ENCODE measurements at places on chromosomes 6 and 20.

DNA sequence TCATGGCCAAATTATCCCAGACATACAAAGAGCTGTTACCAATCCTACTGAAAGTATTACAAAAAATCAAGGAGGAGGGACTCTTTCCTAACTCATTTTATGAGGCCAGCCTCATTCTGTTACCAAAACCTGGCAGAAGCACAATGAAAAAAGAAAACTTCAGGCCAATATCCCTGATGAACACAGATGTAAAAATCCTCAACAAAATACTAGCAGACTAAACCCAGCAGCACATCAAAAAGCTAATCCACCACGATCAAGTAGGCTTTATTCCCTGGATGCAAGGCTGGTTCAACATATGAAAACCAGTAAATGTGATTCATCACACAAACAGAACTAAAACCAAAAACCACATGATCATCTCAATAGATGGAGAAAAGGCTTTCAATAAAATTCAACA lies 109.2 kb downstream of the C6orf118 start:
- no peak for DNase-seq

- no peak for DNase-seq
Observed at GRCh38 chr20:63736893-63737694, 630 bp downstream of the LIME1 start.

DNA sequence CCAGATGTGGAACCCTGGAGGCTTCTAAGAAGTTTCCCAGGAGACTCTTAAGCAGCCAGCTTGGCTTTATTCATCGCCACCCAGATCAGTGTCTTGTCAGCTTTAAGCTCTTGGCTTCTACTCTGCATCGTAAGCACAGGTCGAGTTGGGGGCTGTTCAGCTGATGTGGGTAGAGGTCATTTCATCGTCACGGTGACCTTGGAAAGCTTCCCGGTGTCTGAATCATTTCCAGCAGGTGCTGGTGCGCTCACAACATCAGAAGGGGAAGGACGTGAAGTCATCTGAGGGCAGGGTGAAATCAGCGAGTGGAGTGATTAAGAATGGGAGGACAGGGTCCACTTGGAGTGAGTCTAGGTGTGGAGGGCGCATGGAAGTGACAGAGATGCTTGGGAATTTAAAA lies 112.6 kb downstream of the SASH1 start:
- DNase-seq: peak; percentile 24

- DNase-seq: no peak
Observed at GRCh38 chr20:48339190-48339985, 488.4 kb downstream of the PREX1 start.

DNA sequence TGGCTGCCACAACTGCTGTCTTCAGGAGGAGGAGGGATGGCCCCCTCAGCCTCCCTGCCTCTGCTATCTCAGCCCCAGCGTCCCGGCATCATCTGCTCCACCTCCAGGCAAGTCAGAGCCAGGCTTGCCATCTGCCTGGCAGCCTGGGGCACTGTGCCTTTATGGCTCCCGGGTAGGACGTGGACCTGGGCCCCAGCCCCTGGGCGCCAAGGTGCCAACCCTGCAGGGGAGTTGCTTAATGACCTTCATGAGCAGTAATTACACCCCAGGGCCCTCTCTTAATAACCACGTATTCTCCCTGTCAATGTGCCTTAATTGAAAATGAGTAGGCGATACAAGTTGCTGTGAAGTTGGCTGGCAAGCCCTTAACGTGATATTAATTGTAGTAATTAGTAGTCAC lies 122.1 kb upstream of the MLN start:
- no peak for DNase-seq

DNA sequence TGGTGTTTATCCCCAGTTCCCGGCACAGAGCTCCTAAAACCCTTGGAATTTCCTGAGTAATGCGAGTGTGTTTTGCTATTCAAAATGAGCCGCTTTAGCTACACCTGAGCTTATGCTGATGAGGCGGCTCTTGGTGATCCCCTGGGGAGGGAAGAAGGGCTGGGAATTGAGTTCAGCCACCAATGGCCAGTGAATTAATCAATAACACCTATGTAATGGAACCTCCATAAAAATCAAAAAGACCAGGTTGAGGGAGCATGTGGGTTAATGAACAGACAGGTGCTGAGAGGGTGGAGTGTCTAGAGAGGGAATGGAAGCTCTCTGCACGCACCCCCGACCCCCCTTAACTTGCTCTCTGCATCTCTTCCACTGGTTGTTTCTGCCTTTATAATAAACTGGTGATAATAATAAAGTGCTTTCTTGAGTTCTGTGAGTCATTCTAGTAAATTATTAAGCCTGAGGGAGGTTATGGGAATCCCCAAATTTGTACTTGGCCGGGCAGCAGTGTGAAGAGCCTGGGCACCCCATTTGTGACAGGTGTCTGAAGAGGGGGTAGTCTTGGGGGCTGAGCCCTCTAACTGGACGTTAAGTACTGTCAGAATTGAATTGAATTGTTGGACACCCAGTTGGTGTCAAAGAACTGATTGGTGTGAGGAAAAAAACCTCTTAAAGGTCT lies 24.6 kb upstream of the SERPINB1 start:
- DNase-seq: no peak

- no peak for DNase-seq
Observed at GRCh38 chr20:25081730-25082497, at the start of gene VSX1. Gene VSX1 (minus strand): TSS chr20:25082141. CDS start chr20:25082096, 45 bp downstream.

GRCh38 chr6:170085475-170086401 lies 205.1 kb downstream of the DLL1 start:
- DNase-seq: no peak

GRCh38 chr20:57991211-57991881 lies 237.1 kb downstream of the ANKRD60 start:
- no peak for DNase-seq

DNA sequence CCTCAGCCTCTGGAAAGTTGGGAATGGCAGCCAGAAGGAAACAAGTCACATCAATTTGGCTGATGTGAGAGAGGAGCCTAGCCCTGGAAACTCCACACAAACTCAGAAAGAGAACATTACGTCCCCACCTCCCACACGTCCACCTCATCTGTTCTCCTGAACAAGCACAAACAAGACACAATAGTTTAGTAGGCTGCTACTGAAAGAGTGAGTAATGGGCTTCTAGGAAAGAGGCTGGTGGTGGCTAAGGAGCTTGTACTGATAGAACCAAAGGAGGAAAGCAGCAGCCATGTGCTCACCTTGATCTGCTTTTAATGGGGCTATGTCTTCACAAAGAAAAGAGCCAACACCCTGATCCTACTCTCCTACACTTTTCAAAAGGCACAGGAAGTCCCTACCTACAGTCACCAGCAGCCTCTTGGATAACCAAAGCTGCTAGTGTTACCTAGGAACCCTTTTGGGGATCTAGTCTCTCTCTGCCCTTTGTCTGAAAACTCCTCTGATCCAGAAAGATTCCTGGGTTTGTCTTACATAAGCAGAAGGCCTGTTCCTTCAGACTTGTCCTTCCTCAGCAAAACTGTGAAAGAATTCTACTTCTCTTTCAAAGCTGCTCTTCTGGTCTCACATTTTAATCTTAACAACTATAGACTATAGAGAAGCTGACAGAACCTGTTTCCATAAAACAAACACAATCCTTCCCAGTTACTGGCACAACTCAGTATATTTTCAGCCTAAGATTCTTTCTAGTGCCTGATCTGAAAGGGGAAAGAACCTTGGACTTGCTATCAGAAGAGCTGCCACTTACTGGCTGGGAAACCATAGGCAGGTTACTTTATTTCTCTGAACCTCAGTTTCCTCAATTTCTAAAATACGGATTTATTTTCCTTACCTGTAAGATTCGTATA lies 3.1 kb downstream of the PLAGL2 start:
- DNase-seq: no peak

DNA sequence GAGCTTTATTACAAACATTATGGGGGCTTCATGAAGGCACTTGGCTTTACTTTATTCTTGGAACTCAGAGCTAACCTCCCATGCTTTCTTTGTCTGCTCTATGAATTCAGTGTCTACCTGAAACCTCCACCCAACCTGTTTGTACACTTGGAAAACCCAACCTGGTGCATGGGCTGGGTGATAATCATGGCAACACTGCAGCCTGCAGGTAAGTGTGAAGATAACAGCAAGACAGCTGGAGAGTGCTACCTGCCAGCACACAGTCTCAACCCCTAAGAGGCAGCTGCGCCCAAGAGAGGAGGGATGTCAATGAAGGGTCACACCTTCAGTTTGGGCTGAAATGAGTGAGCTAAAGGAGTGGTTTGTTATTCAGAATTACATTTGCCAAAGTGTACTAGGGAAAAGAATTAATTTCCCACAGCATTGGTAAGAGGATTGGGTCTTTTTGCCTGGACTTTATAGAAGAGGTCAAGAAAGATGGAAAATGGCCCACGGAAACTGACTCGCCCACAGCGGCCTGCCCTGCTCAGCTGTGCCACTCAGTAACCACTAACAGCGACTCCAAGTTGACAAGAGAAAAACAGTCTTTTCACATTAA lies 24.4 kb downstream of the FOXQ1 start:
- no peak for DNase-seq

- DNase-seq: no peak
Observed at GRCh38 chr20:51202304-51202703, 179.4 kb upstream of the KCNG1 start.

DNA sequence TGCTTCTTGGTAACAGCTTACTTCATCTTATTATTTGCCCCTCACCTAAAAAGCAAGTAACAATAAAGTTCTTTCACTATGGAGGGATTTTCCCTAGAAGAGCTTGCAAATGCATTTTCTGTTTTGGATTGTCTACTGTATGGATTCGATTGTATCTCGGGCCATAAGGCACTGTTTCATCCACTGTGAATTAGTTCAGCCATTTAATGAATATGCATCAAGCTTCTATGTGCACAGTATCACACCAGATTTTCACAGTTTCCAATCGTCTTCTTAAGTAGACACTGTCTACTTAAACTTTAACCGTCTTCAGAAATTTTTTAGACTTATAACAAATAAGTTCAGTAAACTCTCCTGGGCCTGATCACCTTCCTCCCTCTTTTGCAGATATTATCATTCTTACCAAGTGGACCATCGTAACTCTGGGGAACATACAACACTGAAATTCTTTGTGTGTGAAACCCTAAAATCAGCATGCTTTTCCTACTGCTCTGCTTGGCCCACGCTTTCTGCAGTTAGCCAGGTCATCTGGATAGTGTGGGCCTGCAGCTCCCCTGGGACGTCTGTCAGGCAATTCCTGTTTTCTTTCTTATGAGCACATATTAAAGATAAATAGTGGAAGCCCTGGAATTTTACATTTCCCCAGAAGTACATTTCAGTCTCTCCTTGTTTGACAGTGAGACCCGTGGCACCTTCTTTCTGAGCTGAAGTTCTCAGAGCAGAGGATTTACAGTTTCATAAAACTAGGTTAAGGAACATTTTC lies 136.5 kb upstream of the PDE10A start:
- no peak for DNase-seq

GRCh38 chr6:39197521-39197920 lies 31.8 kb downstream of the KCNK5 start:
- DNase-seq: no peak

DNA sequence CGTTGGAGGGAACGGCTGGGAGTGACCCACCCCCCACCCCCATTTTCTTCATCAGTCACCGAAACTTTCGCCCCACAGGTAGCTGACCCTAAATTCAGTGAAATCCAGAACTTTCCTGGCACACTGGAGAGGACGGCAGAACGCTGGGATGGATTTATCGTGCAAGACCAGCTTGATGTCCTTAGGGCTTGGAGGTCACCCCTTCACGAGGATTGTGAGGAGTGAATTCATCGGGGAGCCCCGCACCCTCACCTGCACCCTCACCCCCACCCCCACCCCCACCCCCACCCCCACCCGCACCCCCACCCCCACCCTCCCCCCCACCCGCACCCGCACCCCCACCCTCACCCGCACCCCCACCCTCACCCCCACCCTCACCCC lies 13.3 kb upstream of the TCFL5 start:
- peak; percentile 50 for DNase-seq

DNA sequence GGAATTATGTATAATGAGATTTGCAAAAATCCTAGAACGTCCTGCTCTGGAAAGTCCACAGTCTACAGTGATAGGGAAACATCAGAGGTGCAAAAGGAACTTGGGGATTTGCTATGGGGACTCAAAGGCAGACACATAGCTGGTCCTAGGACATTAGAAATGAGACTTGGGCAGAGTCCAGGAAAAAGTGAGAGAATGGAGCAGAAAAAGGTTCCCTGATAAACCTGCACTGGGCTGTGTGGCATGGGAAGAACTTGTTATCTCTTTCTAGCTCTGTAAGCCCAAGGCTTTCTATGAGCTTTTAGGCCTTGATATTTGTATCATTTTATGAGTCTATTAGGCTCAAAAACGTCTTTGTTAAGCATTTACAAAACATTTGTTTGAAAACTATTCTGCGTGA lies 15.2 kb downstream of the PRND start:
- DNase-seq: no peak

- DNase-seq: no peak
Observed at GRCh38 chr6:50030777-50031562, 9.2 kb upstream of the DEFB110 start.

DNA sequence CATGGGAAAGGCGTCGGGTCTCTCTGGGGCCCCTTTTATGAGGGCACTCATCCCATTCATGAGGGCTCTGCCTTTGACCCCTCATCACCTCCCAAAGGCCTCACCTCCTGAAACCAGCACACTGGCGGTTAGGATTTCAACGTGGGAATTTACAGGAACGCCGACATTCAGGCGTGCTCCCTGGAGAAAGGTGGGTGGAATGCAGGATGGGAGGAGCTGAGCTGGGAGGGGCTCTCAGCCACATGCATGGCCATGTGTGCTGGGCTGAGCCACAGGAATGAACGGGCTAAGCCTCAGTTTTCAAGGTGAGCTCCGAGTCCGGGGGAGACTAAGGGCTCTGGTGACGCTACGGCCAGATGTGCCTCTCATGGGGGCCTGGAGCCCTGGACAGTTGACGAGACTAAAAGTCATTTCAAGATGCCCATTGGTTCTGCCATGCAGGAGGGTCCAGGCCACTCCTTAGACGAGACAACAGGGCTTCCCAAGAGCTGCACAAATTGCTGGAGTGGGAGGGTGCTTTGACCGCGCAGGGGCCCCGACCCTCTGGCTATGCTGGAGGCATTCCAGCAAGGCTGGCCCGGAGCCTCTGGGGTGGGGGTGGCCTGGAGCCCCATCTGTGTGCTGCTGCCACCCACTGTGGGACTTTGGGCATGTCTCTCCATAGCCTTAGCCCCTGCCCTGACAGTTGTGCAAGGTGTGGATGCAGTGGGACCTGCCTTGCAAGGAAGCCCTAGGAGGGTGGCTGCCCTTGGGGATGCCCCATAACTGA lies 3.8 kb upstream of the ARFGAP1 start:
- DNase-seq: no peak

Measured in RKO (cell line).